ENCODE measurements at places on chromosomes 6 and 20.
A peak's percentile ranks its signal among the peaks of the same experiment; 100 is the strongest.

- peak; percentile 59 for DNase-seq
Measured at GRCh38 chr6:127484212-127484863, 25.1 kb upstream of the KIAA0408 start.

DNA sequence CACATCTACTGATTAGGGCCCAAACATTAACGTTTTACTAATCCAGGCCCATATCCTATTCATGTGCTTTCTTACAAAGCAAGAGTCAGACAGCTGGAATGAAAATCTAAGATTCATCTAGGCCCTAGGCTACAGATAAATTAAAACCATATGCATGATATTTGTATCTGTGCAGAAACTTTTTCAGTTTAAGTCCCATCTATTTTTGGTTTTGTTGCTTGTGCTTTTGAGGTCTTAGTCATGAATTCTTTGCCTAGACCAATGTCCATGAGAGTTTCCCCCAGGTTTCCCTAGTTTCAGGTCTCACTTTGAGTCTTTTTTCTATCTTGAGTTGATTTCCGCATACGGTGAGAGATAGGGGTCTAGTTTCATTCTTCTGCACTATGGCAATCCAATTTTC lies 20.2 kb downstream of the ADNP start:
- peak; percentile 91 for DNase-seq

- no peak for DNase-seq
Measured at GRCh38 chr6:122075917-122076316, 323.5 kb upstream of the HSF2 start.

- no peak for DNase-seq
Measured at GRCh38 chr6:109008054-109008453, 86.6 kb downstream of the SESN1 start.

DNA sequence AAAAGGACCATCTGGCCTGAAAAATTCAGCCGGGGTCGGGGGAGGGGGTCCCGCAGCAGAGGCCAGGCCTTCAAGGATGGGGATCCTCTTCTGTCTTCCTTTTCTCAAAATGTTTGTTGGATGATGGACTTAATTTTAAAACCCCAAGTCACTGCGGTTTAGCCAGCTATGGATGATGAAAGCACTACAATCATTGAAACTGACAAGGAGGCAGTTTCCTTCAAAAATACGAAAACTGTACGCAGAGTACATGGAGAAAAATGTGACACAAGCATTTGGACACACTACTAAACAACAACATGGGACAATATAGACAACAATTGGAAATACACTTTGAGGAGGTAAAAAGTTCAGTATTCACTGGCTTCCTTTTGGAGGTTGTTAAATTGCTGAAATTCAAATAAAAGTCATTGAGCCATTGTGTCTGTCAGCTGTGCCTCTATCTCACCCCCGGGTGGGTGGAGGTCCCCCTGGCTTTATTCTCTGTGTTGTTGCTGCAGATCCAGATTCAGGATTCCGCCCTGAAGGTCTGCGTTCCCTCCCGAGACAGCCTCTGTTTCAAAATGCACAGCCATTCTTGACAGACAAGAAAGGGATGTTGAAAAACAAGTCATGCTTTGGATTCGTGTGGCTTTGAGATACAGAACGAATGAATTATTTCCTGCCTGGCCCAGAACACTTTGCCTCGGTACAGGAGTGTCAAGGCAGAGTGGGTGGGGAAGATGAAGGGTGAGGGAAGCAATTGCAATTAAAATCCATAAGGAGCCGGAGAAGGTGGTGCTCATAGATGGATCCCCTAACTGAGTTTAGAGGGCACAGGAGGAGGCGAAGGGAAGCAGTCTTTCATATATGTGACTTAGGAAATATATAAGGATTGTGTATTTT lies 118.2 kb downstream of the TTLL2 start:
- no peak for DNase-seq

DNA sequence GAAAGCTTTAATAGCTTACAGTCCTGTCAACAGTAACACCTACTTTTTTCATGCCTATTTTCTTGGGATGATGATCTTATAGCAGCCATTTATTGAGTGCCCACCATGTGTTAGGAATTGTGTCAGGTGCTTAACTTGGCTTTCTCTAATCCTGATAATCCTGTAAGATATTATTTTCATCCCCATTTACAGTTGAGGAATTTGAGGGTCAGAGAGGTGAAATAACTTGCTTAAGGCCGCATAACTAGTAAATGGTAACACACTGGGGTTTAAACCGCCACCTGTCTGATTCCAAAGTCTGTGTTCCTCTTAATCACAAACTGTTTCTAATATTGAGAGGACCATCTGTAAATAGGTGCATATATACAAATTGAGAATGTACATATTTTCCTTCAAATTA lies 55.5 kb downstream of the NCOA3 start:
- DNase-seq = no peak

- no peak for DNase-seq
Measured at GRCh38 chr6:45684476-45684875, 306.7 kb upstream of the SUPT3H start.

- no peak for DNase-seq
Measured at GRCh38 chr6:150053450-150053849, 15.5 kb downstream of the ULBP3 start.

DNA sequence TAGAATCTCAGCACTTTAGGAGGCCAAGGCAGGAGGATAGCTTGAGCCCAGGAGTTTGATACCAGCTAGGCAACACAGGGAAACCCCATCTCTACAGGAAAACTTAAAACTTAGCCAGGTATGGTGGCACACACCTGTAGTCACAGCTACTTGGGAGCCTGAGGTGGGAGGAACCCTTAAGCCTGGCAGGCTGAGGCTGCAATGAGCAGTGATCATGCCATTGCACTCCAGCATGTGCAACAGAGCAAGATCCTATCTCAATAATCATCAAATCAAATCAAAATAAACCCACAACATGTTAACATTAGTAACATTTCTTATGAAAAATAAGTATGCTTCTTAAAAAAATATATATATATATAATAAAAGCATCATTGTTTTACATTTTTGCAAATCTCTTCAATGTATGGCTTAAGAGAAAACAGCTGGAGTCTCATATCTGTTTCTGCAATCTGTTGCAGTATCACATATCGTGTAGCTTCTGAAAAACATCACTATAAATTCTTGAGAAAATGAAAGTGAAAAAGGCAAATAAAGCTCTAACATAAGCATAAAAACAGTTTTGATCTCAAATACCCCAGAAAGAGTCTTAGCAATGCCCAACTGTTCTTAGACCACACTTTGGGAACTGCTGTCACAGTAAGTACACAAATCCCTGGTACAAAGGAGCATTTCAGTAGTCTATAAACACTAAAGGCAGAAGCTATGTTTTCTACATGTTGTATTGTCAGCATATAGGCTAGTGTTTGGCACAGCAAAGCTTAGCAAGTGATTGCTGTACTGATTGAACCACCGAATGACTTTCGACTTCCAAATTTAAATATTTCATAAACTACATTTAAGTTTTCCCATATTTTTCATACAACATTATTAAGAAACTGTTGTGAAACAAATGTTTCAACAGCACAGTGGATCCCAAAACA lies 8.0 kb downstream of the MMUT start:
- no peak for DNase-seq

GRCh38 chr6:8839626-8840025 lies 404.3 kb upstream of the SLC35B3 start:
- DNase-seq = no peak

GRCh38 chr20:63000958-63001357 lies 5.8 kb downstream of the BHLHE23 start:
- DNase-seq = no peak

GRCh38 chr6:2008383-2008976 lies 236.9 kb downstream of the GMDS start:
- no peak for DNase-seq

- no peak for DNase-seq
Measured at GRCh38 chr6:40568062-40568708, 19.0 kb downstream of the LRFN2 start.

DNA sequence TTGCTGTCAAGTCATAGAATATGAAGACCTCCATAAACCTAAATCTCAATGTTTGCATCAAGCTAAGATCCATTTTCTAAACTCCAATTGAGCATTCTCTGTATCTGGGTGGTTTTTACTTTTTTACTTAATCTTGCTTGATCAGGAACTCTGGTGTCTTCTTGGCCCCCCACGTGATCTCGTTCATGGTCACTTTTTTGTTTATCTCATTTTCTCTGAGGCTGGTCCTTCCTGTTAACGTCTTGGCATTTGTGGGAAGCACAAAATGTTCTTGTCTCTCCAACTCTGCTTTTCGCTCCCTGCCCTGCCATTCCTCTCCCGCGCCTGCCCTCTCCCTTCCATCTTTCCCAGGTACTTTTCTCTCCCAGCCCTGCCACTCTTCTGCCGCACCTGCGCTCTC lies 14.0 kb upstream of the MAPRE1 start:
- no peak for DNase-seq

GRCh38 chr20:38554986-38555385 lies 26.0 kb upstream of the ADIG start:
- DNase-seq = no peak

DNA sequence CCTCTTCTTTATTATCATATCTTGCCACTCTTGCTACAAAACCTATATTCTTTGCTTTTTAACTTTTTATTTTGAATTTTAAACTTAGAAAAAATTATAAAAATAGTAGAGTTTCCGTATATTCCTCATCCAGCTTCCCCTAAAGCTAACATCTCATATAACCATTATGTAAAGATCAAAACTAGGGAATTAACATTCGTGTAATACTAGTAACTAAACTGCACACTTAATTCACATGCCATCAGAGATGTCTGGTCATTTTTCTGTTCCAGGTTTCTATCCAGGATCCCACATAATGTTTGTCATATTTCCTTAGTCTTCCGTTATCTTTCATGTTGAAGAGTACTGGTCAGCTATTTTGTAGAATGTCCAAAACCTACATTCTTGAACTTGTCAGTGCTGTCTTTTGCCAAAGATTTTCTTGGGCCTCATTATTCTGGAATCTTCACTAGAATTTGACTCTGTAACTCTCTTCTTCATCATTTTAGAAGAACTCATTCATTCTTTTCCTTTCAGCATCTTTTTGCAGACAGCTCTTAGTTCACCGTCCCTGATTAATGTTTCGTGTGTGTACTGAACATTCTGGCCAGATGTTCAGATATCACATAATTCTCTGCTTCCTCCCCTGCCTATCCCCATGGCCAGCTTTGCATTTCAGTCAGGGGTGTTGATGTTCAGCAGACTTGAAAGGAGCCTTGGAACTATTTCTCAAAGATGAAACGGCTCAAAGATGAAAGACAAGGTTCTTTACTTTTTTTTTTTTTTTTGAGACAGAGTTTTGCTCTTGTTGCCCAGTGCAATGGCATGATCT lies 9.4 kb downstream of the CTNNBL1 start:
- DNase-seq = no peak

DNA sequence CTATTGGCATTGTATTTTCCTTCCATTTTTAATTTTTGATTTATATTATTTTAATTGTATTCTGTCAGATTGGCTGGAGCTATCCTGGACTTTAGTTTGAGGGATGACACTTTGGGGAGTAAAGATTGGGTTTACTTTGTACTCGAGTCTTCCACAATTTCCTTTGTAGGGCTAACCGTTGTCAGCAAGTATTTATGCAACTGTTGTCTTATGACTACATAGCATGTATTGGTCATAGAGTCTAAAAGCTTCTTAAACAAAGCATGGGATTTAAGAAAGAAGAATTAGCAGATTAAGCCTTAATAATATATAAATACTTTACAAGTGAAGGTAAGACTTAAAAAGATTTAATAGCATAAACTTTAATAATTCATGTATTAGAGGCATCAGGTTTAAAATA lies 19.6 kb downstream of the FARS2 start:
- DNase-seq = no peak

DNA sequence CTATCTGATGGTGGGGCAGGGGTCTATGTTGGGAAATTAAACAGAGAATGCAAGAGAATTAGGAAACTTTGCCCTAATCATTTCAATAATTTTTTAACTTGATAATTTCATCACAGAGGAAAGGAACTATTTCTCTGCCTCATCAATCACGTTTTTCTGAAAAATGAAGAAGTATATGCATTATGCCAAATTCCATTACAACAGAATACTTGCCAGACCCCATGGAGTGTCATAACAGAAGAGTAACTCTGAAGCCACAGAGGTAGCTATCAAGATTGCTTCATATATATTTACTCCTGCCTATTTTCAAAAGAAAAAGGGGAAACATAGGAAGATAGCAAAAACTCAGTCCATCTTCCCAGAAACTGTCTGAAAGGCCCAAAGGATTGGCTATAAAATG lies 5.7 kb upstream of the USP49 start:
- DNase-seq = no peak

DNA sequence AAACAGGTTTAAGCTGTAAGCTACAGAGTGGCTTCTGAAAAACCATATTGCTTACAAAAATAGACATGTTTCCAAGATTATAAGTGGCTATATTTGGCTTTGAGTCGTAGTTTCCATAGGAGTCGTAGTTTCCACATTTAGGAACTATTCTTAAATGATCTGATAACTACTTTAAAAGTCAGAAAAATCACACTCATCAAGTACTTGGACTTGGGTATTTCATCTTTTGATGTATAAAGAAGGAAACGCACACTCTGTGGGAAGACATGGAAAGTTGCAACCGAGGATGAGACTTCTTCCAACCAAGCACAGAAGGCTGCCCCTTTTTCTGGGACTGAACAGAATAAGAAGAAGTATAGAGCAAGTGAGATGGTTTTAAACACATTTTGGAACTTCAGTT lies 118.3 kb downstream of the KHDRBS2 start:
- no peak for DNase-seq

GRCh38 chr6:22091424-22091948 lies 205.3 kb downstream of the PRL start:
- no peak for DNase-seq

GRCh38 chr6:6131492-6132109 lies 124.9 kb upstream of the NRN1 start:
- DNase-seq = peak; percentile 9

DNA sequence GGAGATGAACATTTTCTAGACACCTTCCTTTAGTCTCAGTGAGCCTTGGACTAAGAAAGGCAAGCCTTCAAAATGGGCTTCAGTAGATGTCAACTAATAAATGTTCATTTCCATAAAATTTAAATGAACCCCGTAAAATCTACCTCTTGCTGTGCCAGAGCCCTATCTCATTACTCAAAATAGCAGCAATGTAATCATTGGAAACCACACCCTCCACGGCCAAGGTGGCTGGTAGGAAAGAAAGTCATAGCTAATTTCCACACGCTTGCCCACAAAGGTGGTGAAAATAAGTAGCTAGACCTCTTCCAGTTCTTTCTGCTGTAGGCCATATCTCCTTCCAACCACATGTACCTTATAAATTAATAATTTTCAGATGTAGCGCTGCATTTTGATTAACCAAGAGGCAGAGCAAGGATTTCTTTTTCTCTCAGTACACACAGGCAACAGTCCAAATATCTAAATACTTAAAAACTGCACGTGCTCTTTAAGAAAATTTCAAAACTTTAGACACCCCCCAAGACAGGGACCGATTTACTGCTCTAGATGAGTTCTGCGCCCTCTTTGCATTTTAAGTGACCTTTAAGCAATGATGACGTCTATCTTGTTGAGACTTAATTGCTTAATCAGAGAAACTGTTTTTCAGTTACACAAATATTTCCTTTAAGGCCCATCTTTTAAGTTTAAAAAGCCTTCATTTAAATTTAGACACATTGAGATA lies 290.8 kb downstream of the ZNF217 start:
- no peak for DNase-seq
